Stimulated activated CD4-positive, alpha-beta T cell treated with anti-CD3 and anti-CD28 coated beads, Interleukin-4, amount 100 ng/mL, for 1 hour (primary cell): ENCODE measurements at places on chromosomes 6 and 20.

- no peak for DNase-seq
Measured at GRCh38 chr6:136564180-136564579, 14.0 kb upstream of the MAP7 start.

DNA sequence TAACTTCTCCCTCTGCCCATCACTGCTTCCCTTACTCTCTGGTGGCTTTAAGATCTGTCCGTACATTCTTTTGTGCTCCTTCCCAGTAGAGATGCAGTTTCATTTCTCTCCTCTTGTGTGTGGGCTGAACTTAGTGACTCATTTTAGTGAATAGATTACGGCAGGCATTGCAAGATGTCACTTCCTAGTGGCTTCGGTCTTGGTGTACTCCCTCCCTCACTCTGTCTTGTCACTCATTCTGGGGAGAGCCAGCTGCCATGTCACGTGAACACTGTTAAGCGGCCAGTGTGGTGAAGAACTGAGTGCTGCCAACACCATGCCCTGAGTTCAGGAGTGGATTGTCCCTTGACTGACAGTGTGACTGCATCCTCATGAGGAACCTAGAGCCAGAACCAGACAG lies 115.9 kb downstream of the OTOR start:
- DNase-seq: no peak

- no peak for DNase-seq
Measured at GRCh38 chr6:13668291-13668928, 43.2 kb downstream of the RANBP9 start.

DNA sequence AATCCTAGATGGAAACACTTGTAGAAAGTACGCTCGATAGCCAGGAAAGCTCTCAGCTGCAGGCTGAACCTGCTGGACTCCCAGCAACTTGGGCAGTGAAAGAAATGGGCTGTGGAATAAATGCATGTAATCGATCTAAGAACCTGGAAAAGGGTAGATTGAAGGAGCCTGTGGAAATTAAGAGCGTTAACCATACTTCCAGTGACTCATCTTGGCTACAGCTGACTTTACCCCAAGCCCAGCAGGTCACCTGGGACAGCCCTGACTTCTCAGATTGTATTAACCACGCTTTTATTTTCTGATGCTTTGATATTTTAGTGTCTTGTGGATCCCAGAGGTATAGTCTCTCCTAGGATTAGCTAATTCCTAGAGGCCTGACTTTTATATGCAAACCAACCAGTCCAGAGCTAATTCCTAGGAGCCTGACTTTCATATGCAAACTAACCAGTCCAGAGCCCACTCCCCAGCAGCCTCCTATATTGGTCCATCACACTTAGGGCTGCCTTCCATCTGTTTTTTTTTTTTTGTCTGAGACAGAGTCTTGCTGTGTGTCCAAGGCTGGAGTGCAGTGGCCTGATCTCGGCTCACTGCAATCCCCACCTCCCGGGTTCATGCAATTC lies 86.3 kb downstream of the GMPR start:
- DNase-seq: no peak

DNA sequence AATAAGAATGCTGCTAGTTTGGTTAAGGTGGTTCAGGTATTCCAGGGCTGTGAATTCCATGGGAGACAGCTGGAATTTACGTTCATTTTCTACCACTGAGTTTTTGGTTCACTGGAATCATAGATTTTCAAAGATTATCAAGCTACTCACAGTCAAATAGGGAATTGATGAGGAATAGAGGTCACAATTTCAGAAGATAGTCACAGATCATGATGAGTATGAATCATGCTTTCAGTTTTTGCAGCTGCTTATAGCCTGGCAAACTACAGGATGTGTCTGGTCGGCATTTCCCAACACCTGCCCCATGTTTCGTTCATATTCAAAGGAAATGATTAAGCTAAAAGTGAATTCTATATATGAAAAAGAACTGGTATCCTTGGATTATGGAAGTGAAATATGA lies 58.7 kb downstream of the BCKDHB start:
- DNase-seq: peak; percentile 11

DNA sequence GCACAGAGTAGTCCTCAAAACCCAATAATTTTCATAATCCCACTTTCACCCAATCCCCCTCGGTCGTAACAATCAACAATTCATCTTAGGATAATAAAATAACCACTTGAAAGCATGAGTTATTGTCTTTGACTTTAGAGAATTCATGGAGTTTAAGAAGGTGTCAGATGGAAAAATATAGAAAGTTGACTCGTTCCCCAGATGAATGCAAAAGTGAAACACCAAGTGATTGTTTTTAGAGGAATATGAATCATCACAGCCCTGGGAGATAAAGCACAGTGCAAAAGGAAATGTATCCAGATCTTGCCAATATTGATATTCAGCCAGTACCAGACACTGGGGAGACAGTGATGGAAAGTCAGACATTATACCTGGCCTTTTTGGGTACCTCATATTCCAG lies 860.5 kb downstream of the DHX35 start:
- no peak for DNase-seq

- DNase-seq: no peak
Measured at GRCh38 chr6:116633685-116634084, 17.4 kb downstream of the RSPH4A start.

DNA sequence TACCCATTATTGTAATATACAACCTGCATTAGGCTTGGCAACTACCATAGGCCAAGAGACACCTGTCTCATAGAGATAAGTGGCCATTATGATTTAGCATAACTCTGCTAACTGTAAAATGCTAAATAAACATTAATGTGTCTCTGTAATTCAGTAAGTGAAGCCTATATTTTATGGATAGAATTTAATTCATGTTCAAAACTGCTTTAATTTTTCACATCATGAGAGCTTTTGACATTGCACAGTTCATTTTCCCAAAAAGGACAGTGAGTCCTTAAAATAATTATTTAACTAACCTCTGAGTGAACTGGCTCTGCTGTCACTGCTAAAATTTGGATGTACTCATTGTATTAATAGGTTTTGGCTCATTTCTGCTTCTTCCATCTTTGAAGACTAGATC lies 41.4 kb upstream of the TMX4 start:
- DNase-seq: no peak
